PC-3 (cell line): ENCODE measurements at places on chromosomes 6 and 20.

GRCh38 chr6:46456297-46456696, 35.0 kb downstream of the RCAN2 start:
- no peak for DNase-seq

DNA sequence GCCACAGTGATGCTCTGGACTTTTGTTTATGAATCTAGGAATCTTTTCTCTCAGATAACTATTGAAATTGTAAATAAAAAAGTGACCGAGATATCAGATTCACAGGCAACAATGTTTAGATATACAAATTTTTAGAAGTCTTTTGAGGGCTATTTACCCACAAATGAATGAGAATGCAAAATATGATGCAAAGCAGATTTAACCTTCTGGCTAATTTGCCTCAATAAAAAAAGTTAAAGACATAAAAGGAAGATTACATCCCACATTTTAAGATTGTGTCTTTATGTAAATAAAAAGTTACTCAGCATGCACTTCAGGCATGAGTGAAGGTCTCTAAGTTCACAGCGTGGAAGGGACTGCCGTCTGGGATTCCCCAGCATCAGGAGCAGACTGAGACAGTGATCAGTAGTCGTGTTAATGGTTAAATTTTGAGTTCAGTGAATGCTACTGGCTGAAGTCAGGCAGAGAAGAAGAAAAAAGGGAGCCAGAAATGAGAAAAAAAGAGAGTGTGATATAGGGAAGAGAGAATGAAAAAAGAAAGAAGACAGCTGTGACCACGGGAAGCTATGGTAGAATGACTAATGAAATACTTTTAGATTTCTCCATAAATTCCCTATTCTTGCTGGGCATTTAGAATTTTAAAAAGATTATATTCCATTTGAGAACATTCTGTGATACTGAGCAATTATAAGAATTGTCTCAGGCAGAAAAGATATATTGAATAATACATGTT, 93.6 kb downstream of the MYB start:
- DNase-seq = no peak

DNA sequence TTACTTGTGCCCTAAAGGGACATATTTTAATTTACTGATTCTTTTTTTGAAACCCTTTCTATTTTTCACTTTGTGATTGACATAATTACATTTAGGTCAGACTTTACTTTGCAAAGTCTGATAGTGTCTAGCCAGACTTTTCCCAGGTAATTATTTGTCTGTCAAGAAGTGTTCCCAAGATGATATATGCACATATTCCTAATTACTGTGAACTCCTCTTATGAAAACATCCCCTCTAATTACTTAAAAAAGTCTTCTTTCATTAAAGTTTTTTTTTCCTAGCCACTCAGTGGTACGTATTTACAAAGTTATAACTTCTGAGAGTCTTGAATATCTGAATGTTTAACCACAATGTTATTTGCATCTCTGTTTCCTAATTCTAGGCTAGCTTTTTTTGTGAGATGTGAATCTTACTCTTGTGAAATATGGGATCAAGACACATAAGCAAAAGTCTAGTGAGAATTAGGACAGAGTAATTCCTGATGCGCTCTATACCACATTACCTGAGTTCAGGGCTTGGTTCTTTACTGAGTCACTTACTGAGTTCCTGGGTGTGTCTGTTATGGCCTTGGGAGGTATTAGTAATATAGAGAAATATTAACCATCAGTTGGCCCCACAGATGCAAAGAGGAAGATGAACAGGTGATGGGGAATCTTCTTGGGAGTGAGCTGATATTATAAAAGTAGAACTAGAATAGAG, 27.9 kb downstream of the FAM83B start:
- peak; percentile 92 for DNase-seq

DNA sequence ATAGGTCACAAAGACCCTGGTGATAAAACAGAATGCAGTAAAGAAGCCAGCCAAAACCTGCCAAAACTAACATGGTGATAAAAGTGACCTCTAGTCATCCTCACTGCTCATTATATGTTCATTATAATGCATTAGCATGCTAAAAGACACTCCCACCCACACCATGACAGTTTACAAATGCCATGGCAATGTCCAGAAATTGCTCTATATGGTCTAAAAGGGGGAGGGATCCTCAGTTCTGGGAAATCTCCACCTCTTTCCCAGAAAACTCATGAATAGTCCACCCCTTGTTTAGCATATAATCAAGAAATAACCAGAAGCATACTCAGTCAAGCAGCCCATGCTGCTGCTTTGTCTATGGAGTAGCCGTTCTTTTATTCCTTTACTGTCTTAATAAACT, 40.4 kb upstream of the MC3R start:
- DNase-seq = no peak

DNA sequence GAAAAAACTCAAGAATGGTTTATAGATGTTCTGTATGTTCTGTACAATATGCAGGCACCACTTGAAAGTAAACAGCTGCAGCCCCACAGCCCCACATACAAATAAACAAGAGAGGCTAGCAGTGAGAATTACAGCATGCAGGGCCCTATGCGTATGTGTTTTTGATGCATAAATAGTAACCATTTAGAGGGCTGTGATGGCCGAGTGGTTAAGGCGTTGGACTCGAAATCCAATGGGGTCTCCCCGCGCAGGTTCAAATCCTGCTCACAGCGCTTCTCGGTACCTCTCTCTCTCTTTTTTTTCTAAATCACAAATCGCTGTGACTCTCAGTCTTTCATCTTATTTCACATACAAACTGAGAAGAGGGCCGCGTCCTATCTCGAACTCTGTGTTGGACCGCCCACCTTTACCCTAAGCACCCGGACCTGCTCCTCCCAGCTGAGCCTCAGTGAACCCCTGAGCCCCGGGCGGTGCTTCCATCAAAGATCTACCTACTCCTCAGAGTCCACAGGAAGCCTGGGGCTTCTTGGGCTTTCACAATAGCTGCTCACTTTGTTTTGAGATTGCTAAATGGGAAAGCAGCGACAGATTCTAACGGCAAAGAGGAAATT, 37.7 kb upstream of the PRSS16 start:
- DNase-seq = no peak

DNA sequence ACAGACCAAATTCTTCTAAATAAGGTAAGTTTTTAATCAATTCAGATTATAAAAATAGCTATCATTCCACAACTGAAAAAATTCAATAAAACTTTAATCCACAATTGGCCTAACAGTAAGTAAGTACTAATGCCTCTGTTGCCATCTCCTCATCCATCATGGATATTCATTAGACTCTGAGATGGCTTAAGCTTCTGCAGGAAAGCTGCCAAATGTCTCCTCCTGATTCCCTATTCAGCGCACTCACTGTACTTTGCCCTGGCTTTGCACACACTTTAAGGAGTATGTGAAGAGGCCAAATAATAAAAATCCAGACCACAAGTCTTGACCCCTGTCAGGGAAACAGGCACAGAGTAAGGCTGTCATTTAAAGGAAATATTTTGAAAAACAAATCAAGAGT, 23.6 kb downstream of the PGM3 start:
- DNase-seq = no peak

- peak; percentile 7 for DNase-seq
These were observed 33.2 kb upstream of the IGF2R start for GRCh38 chr6:159935633-159936032.

- DNase-seq = no peak
These were observed 2.9 kb downstream of the ADA start for GRCh38 chr20:44648579-44648978.

- no peak for DNase-seq
These were observed 47.8 kb downstream of the EIF2S2 start for GRCh38 chr20:34064286-34064685.

DNA sequence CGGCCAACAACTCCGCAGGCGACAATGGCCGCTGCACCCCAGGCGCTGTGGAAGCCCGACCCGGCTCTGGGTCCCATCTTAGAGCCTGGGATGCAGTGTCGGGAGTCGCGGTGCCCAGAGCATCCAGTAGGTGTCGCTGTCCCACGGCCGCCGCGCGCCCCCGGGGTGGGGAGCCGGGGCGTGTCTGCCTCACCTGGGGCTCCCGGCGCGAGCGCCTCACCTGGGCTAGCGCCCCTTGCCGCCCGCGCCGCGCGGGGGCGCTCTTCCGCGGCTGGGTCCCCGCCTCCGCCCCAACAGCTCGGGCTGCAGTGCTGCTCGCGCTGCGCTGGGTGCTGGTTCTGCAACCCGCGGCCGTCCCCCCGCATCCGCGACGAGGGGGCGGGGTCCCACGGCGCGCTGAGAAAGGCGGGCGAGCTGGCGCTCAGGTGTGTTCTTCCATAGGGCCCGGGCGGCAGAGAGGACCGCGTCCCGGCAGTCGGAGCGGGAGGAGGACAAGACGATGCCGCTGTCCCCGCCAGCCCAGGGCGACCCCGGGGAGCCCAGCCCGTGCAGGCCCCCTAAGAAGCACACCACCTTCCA, at the start of gene CRYBG1:
CRYBG1 (plus strand) TSS at position 308 of the 579 bp plus-strand sequence; CDS start at position 500, 192 bp downstream.
- peak; percentile 90 for DNase-seq

DNA sequence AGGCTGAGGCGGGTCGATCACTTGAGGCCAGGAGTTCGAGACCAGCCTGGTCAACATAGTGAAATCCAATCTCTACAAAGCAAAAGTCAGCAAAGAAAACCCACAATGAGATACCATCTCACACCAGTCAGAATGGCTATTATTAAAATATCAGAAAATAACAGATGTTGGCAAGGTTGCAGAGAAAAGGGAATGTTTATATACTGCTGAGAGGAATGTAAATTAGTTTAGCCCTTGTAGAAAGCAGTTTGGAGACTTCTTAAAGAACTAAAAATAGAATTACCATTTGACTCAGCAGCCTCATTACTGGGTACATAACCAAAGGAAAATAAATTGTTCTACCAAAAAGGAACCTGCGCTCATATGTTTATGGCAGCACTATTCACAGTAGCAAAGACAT, 16.7 kb upstream of the GCM1 start:
- no peak for DNase-seq

DNA sequence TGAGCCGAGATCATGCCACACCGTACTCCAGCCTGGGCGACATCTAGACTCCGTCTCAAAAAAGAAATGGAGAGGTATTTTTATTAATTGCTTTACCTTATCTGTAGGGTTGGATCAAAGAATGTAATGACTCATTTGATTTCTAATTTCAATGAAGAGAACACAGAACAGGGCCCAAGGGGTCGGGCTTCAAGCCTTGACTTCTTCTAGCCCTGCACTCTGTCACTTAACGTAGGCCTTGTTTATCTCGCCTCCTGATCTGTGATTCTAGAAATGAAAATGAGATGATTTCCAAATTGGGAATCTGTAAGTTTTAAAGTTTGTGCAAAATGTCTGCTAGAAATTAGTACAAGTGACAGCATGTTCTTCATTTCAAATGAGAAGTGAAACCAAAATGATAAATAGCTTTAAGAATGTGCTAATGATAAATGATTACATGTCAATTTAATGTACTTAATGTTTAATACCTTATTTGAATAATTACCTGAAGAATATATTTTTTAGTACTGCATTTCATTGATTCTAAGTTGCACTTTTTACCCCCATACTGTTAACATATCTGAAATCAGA, 180.5 kb downstream of the SLC16A10 start:
- no peak for DNase-seq
